ENCODE measurements at places on chromosomes 3 and 15.

DNA sequence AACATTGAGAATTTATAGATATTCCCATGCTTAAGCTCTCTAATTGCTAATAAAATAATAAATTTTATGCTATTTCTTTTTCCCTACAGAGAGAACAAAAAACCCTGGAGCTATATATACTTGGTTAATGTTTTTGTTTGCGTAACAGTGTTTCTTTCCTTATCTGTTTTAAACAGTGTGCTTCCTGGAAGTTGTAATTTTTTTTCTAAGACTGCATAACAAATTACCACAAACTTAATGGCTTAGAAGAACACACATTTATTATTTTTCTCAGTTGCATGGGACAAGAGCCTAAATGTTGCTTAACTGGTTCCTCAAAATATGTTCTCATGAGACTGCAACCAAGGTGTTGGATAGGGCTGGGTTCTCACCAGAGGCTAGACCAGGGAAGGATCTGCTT lies 49.7 kb upstream of the DPH6 start:
- no peak for DNase-seq

GRCh38 chr3:48561045-48561736 lies 2.4 kb downstream of the UCN2 start:
- peak; percentile 63 for DNase-seq

- DNase-seq = no peak
Observed at GRCh38 chr15:96858694-96859093, 528.2 kb downstream of the NR2F2 start.

GRCh38 chr3:195802795-195803194 lies 8.9 kb downstream of the MUC4 start:
- DNase-seq = no peak

- DNase-seq = no peak
Observed at GRCh38 chr15:71658036-71658435, 152.3 kb upstream of the NR2E3 start.

DNA sequence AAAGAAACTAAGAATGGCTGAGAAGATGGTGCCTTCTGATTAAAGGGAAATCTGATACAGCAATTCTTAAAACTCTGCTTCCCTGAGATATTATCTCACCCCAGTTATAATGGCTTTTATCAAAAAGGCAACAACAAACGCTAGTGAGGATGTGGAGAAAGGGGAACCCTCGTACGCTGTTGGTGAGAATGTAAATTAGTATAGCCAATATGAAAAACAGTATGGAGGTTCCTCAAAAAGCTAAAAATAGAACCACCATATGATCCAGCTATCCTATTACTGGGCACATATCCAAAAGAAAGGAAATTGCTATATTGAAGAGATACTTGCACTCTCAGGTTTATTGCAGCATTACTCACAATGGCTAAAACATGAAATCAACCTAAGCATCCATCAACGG lies 65.1 kb downstream of the GOLIM4 start:
- no peak for DNase-seq

DNA sequence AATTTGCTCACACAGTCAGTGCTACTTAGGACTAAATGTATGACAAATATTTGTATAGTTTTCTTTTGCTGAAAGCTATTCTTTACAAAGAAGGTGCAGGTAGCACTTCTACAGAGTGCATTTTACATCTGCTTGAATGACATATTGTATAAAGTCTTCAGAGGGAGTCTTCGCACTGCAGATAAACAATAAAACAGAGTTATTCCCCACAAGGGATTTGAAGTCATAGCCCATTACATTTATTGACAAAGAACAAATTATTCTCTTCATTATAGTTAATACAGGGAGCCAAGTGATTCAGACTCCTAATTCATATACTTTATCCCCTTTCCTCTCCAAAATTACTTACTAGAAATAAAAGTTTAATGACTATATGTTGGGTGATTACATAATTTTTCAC lies 529.7 kb downstream of the EDEM1 start:
- DNase-seq = no peak

DNA sequence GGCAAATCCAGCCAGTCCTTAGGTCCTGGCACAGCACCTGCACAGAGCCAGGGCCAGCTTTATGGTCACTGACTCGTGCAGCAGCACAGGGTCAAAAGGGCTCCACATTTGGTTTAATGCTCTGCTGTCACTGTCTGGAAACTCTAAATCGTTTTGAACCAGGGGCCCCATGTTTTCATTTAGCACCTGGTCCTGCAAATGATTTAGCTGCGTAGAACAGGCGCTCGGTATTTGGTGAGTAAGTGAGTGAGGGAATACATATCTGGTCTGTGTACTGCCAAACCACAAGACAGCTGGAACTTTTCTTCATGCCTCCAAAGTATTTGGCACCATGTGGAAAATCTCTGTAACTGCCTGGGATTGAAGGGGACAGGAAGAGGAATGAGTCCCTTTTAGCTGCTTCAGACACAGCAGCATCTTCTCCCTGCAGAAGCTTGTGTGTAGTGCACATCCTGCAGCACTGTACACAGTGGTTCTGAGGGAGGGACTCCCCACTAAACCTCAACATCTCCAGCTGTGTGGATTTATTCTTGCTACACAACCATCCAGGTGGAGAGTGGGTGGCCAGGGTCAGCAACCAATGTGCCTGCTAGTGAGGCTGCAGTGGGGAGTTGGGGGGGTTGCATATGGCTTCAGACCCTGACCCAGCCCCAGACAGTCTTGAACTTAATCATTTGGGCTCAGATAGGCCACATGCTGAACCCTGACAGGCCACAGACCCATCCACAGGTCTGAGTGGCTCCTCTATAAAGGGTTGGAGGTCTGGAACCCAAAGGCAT lies 1.1 kb downstream of the SH2D7 start:
- DNase-seq = no peak

- no peak for DNase-seq
Observed at GRCh38 chr15:58627046-58627445, 122.5 kb downstream of the ADAM10 start.

DNA sequence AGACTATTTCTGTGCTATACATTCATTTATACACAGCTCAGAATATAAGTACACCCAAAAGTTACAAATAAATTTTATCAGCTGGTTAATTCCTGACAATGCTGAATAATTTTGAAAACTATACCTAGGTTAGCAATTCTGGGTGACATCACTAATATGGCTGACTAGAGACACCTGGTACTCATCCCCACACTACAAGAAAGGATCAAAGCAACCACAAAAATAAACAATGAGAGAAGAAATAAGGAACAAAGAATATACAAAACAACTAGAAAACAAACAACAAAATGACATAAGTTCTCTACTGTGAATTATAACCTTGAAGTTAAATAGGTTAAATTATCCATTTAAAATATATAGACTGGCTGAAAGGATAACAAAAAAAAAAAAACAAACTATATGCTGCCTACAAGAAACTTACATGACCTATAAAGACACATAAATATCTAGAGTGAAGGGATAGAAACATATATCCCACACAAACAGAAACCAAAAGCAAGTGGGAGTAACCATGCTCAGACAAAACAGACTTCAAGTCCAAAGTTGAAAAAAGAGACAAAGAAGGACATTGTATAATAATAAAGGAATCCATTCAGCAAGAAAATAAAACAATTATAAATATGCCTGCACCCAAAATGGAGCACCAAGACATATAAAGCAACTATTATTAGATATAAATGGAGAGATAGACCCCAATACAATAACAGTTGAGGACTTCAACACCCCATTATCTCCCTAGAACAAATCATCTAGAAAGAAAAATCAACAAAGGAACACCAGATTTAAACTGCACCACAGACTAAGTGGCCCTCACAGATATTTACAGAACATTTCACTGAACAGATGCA lies 57.8 kb downstream of the IMPG2 start:
- no peak for DNase-seq

DNA sequence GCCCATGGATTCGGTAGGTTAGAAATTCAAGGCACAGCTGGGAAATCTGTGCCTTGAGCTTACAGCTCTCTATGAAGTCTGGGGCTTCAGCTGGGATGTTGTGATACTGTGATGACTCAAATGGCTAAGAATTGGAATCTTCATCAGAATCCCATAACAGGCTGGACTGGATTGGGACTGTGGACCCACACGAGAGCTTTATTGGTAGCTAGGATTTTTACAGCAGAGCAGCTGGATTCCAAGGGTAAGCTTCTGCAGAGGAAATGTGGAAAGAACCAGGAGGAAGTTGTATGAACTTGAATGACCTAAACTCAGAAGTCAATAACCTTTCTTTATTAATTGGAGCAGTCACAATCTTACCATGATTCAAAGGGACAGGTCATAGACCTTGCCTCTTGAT lies 1187.1 kb downstream of the ROBO1 start:
- no peak for DNase-seq

- DNase-seq = no peak
Observed at GRCh38 chr3:136291302-136291701, 41.2 kb downstream of the PCCB start.

DNA sequence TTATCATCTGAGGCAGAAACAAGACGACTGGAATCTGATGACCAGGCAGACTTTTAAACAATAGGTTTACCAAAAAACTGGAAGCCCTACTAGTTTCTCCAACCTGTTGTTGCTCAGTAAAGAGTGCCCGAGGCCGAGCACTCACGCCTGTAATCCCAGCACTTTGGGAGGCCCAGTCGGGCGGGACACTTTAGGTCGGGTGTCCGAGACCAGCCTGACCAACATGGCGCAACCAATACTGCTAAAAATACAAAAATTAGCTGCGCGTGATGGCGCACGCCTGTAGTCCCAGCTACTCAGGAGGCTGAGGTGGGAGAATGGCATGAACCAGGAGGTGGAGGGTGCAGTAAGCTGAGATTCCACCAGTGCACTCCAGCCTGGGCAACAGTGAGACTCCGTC lies 1.1 kb upstream of the WDR5B start:
- no peak for DNase-seq

DNA sequence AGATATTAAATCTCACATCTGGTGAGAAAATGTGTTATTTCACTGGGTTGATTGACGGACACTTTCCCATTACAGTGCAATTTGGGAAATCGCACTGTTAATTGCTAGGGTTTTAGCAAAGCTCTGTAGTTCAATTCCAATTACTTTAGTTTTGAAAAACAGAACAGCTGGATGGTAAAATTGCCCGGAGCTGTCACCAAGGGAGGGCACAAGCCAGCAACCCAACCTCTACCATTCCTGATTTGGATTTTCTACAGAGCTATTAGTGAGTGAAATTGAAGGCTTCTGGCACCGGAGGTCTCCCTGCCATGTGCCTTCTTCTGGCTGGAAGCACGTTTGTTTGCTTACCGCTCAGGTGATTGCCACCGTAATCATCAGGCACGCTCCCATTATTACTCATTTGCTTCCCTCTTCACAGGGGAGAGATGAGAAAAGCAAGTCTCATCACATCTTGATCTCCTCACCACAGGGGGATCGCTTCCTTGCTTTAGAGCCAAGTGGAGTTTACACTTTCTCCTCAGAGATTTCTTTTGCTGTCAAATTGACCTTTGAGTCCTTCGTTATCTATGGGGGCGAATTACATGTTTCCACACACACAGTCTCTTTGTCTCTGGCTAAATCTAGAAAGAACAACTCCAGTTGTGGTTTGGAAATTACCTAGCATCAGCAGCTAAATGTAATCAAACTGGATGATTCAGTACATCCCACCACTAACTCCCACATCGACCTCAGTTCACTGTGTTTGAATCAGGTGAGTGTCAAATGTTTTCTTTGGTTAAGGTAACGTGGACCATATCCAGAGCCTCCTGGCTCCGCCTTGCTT lies 421.7 kb upstream of the GOLIM4 start:
- no peak for DNase-seq

GRCh38 chr3:154304936-154305335 lies 19.4 kb downstream of the DHX36 start:
- DNase-seq = no peak

DNA sequence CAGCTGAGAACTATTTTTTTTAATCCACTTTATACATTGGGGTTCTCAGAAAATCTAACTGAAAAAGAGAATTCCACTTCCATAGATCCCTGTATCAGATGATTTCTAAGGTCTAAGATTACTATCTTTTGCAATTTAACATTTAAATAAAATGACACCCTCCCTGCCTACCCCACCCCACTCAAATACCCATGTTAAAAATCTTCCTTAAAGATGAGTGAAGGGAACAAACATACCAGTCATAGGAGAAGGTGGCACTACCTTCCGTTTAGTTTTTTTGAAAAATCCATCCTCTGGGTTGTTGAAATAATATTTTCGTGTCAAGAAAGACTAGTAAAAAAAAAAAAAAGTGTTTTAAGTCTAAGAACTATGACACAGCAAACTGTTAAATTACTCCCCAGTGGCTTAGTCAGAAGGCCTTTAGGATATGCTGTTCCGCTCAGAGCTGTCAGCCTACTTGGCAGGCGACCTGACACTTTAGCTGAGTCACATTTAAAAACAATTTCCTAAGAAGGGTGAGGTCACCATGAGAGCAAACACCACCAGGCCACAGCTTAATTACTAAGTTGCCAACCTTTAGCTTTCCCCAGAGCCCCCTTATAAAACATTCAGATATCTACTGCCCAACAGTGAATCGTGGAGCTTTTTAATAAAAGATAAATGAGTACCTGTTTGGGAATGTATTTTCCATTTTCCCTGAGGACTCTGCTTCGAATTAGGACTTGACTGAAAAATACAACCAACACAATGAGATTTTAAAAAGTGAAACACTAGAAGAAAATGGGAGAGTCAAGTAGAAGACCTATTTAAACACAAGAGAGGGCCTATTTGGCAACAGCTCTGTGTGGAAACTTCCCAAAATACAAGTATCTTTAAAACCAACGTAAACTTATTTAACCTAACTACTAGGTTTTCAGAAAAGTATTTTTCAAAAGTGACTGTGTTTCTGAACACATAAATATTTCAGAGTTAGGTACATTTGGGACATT lies 9.6 kb downstream of the EMC3 start:
- peak; percentile 96 for DNase-seq

GRCh38 chr15:73303636-73304035 lies 65.1 kb downstream of the HCN4 start:
- no peak for DNase-seq

All from hematopoietic multipotent progenitor cell treated with erythropoietin and hydrocortisone succinate and interleukin-3 and kit ligand, for 8 days (in vitro differentiated cells).